ENCODE measurements at places on chromosomes 1 and 21.
A peak's percentile ranks its signal among the peaks of the same experiment; 100 is the strongest.

GRCh38 chr1:182061594-182061993, at the start of gene ZNF648:
Gene ZNF648, minus strand, starts transcription at chr1:182061712. Its CDS starts 3,702 bp downstream, at chr1:182058010.
- DNase-seq, result no peak

DNA sequence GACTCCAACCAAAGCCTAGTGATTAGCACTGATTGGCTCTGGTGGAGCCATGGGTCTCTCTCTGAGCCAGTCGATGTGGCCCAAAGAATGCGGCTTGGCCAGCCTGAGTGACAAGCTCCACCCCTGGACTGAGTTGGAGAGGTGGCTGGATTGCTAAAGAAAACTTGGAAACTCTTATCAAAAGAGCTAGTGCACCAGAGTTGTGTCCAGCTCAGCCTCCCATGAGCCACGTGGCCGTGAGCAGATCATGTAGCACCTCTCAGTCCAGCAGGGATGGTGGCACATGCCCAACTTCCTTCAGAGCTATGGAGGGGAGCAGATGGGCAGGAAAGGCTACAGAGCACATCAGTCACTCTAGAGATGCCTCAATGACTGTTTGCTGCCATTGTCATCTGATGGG, 142.8 kb upstream of the VAMP3 start:
- DNase-seq, result no peak

DNA sequence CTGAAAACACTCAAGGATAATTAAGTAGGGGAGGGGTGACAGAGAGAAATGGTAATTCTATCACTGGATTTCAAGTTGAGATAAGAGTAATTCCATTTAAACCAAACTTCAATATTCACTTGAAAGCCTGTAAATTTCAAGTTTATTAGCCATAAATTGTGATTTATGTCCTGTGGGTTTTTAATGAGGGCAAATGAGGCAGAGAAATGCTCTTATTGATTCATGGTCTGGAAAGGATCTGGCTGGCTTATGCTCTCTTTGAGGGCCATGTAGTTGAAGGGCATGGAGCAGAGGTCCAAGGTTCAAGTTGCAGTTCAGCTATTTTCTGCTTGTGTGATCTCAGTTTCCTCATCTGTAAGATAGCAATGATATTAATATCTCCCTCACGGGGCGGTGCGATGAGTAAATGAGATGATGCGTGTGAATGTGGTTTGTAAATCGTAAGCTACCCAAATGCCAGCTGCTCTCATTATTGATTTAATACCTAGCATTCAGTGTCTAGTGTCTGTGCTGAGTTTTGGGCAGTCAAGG, 12.3 kb downstream of the OLFML3 start:
- DNase-seq, result no peak

DNA sequence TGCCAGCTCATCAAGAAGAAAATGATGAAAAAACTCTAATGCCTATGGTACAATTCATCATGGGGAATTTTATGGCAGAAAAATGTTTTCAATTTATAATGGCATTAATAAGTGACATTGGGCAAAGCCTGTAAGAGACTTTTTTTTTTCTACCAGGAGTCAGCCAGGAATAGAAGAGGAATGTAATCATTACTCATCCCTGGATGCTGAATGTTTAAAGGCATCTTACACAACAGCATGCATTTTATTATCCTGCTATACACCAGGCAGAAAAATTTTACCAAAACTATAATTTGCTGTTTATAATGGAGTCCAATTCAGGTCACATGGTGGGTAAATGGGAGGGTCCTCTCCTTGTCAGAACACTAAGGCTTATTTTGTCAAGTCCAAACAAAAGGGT, 189.9 kb upstream of the BEND5 start:
- no peak for DNase-seq

DNA sequence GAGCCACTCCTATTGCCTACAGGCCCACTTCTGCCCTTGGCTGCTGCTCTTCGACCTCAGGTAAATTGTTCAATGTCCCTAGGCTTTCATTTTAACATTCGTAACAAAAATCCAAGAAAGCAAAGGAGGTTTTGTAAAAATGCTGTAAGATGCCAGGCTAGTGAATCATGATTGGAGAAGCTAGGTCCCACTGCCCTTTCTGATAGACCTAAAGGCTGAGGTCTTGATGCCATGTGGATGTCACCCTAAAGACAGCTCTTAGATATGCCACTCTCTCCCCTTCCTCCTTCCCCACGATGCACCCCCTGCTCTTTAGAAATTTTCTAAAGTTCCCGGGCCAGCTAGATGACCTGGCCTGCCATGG, 9.9 kb upstream of the TMEM39B start:
- no peak for DNase-seq

DNA sequence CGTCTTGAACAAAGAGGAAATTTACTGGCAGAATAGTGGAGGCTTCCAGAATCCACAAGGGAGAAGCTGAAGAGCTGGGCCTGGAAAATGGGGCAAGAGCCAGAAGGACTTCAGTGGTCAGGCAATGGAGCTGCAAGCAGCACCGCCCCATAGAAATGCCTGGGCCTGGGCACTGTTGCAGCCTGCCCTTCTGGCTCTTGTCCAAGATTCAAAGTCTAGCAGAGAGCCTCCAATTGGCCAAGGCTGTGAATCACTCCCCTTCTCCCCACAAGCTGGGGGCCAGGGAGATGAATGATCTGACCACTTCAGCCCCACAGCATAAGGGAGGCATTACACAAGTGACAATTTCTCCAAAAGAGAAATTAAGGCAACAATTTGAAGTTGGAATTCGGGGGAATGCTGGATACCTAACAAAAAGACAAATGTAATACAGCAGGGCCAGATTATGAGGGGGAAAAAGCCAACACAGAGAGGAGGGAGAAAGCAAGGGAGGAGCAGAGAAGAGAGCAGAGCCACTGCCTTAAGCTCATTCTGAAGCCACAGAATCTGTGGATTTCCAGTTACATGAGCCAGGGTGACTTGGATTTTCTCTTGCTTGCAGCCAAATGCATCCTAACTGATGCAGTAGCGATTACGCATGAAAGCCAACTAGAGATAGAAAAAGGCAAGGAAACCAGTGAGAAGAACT, 80.3 kb downstream of the LRIG2 start:
- peak; percentile 19 for DNase-seq
